ENCODE measurements at places on chromosomes 11 and 22. TPM values are rescaled to one million over a fixed set of nuclear protein-coding genes. Genes with fewer than 3 reads are reported as not detected.

- peak; percentile 64 for DNase-seq
Observed at GRCh38 chr22:37559901-37560607, at the start of gene CDC42EP1. TSS of gene CDC42EP1 (plus strand) at chr22:37560480. CDS start at chr22:37566350, 5,870 bp downstream.

DNA sequence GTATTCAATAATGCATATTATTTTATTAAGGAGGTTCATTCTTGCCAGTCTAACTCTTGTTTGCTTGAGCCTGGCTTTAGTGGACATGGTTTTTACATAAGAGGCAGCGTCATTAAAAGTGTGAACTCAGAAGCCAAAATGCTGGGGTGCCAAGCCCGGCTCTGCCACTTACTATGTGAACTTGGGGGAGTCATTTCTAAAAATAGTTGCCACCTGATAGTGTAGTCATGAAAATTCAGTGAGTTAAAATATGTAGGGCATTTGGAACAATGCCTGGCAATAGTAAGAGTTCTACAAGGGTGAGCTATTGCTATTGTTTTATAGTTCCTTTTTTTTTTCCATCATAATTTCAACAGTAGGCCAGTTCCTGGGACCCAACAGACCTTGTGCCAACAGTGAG lies 49.9 kb downstream of the TENM4 start:
- no peak for DNase-seq

DNA sequence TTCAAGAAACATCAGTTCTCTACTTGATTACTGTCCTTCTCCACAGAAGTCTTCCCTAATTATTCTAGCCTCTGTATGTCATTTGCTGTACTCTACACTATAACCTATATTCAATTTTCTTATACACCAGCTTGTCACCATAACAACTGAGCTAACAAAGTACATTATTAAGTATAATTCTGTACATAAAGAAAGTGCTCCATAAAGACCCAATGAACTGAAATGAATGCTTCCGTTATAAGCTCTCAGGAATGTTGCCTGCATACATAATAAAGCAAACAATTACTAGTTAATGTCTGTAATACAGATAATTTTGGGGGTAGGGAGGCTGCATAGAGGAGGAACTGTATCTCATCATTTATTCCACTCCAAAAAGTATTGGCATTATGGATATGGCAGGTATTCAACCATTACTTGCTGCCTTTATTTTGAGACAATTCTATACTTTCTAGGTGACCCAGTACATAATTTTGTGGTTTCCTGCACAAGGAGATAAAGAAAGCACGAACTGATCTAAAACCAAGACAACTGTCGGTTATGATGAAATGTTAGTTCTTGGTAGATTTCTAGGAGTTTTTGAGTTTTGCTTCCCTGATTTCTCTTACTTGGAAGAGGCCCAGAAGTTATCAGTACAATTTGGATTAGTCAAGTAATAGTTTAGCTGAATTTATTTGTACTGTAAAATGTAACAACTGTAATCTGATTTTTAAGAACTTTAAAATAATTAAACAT lies 202.5 kb downstream of the SBF2 start:
- DNase-seq = no peak

Gene OR5AN1
- polyA plus RNA-seq = not detected

Gene AIFM3
- polyA plus RNA-seq = 2.3 TPM
